ENCODE measurements at places on chromosomes 11 and 22. TPM values are rescaled to one million over a fixed set of nuclear protein-coding genes. Genes with fewer than 3 reads are reported as not detected.

TPBGL gene
- total RNA-seq = not detected

BIRC3 gene
- 0.58 TPM for total RNA-seq

JAML gene
- total RNA-seq = 22.8 TPM

- no peak for DNase-seq
Measured at GRCh38 chr11:10289765-10290380, 4.1 kb downstream of the SBF2 start.

DNA sequence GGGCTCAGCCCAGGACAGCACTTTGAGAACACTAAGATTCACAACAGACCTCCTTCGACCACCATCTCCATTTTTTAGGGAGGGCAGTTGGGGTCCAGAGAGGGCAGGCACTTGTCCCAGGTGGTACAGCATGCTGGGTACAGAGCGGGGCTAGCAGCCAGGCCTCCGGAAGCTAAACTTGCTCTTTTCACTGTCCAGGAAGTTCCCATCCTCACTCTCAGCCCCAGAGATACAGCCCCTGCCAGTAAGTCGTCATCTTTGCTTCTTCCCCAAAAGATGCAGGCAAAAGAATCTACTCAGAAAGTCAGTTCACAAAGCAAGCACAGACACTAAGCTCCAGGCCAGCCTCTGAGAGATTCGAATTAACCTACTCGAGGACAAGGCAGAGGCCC is 6.7 kb upstream of the RAB3IL1 start:
- DNase-seq = peak; percentile 45

- peak; percentile 53 for DNase-seq
Measured at GRCh38 chr11:109960831-109961230, 132.4 kb upstream of the ZC3H12C start.

GRCh38 chr11:86360775-86361395 is 13.8 kb upstream of the CCDC81 start:
- DNase-seq = peak; percentile 53

Measured in stomach (tissue), 19 donors.